ENCODE measurements at places on chromosomes 2 and 18. TPM values are rescaled to one million over a fixed set of nuclear protein-coding genes. Genes with fewer than 3 reads are reported as not detected.

The SNED1 gene
- 0.69 TPM for polyA plus RNA-seq

The IL1RL1 gene
- polyA plus RNA-seq = 3.0 TPM

The REG3A gene
- 3.2 TPM for polyA plus RNA-seq

The PSTPIP2 gene
- polyA plus RNA-seq = 4.2 TPM

The CAVIN2 gene
- polyA plus RNA-seq = 1.4 TPM

The MEP1B gene
- 1.6 TPM for polyA plus RNA-seq

The C2orf42 gene
- polyA plus RNA-seq = 5.4 TPM

The PROKR1 gene
- 0.20 TPM for polyA plus RNA-seq
